Activated CD4-positive, alpha-beta T cell treated with anti-CD3 and anti-CD28 coated beads, Interleukin-2, amount 50 U/mL, for 24 hours (primary cell): ENCODE measurements at places on chromosomes 11 and 22.

- no peak for DNase-seq
Measured at GRCh38 chr11:11409224-11409623, 56.2 kb upstream of the CSNK2A3 start.

DNA sequence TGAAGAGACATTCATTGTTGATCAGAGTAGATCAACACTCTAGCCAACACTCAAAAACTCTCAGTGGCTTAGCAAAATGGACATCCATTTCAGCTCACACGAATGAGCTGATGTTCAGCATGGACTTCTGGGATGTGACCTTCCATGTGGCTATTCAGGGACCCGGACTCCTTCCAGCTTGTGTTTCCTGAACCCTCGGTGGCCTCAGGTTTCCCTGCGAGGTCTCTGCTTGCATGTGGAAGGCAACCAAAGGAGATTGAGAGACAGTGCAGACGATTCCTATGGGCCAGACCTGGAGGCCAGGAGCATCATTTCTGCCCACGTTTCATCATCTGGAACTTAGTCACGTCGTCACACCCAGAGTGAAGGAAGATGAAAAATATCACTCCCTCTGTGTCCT is 1137.4 kb downstream of the TBC1D22A start:
- DNase-seq: no peak

- DNase-seq: no peak
Measured at GRCh38 chr11:118000067-118000849, 14.1 kb downstream of the IL10RA start.

GRCh38 chr22:36339171-36340065 is 48.3 kb downstream of the MYH9 start:
- no peak for DNase-seq

DNA sequence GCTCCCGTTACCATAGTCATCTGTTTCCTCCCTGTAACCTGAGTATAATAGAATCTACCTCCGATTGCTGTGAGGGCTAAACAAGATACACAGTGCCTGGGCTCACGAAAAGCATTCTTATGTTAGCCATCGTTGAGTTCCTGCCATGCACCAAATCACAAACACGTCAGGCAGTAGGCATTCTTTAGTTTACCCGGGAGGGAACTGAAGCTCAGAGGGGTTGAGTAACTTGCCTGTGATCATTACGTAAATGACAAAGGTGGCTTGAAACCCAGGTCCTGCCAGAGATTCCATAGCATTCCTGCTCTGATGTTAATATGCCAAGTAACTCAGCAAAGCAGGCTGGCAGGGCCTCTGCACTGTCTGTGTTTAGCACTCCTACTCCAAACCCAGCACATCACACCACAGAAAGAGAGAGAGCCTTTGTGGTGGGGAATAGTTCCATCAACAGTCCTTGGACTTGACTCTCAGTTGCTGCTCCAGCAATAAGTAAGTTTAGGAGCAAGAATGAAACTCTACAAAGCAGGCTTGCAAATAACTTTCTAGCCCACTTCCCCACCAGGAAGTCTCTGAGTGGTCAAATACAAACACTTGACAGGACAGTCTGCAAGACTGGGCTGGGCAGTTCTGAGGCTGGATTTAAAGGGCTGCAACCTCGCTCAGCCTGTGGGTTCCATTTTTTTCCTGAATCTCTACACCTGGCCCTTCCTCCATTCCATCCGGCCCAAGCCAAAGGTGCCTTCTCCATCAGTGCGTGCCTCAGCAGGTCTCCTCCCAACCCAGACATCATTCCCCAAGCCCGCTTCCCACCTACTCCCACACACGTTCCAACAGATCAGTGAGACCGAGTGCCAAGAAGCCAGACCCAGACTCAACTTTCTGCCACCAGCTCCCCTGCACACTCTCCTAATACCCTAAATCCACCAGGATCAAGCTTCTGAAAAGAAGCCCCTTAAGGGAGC is 1.1 kb downstream of the SCN2B start:
- DNase-seq: no peak

GRCh38 chr22:41094041-41094593 is 1.7 kb downstream of the EP300 start:
- DNase-seq: no peak

DNA sequence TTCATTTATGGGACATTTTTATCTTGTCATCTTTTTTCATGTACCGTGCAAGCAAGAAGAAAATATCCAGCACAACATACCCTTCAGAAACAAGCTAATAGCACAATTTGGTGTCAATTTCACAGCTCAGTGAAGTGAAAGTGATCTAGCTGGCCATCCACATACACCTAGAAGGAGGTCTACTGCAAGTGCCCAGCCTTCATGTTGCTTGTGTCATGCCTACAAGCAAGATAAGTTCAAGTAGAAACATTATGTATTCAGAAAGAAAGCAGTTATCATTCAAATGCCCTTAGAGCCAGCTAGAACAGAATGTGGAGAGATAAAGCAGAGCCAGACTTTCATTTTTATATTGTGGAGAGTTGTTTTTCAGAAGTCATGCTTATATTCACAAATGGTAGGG is 325.7 kb upstream of the PITPNB start:
- DNase-seq: no peak

DNA sequence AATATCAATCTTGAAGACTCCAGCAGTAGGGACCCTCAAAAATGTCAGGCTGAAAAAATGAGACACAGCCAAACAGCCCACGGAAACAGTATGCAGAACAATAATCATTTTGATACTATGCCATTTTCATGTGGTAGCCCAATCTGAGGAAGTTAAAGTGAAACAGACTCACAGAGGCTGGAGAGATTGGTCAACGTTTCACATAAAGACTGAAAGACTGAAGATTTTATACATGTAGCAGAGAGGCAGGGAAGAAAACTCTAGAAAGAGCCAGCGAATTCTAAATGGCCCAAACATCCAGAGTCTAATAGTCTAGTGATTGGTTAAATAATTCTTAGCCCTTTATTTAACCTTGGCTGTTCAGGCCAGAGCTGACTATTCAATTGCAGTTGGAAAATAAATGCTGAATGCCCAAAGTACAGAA is 49.4 kb downstream of the MAML2 start:
- DNase-seq: no peak

GRCh38 chr11:115393950-115394349 is 110.3 kb downstream of the CADM1 start:
- no peak for DNase-seq

- DNase-seq: no peak
Measured at GRCh38 chr22:36081023-36081431, 52.4 kb upstream of the RBFOX2 start.

- DNase-seq: peak; percentile 12
Measured at GRCh38 chr11:130315354-130315970, 745 bp upstream of the ZBTB44 start.

DNA sequence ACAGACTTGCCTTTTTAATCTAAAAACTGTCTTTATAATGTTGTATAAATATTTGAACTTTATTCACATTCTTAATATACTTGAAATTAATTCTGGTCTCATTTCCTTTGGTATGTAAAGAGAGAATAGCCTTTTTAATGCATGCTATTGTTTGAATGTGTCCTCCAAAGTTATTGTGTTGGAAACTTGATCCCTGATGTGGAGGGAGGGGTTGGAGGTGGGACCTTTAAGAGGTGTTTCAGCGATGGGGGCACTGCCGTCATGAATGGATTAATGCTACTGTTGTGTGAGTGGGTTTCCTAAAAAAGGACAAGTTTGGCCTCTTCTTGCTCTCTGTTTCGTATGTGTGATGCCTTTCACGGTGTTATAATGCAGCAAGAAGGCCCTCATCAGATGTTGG is 131.7 kb downstream of the DDX10 start:
- no peak for DNase-seq

DNA sequence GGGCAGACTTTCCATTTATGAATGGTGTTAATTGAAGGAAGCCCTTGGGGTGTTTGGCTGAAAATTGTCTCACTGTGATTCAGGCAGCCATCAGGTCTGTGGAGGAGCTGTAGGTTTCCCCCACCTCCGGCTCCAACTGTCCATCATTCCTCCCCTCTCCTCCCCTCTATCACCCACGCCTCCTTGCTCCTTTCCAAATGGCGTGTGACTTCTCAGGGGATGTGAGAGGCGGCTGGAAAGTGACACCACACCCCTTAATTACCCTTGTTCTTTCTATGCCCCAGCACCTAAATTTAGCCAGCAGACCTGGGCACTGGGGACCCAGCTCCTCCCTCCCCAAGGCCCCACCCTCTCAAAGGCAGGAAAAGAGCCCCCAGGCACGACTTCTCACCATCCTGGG is 38.1 kb upstream of the SYT7 start:
- no peak for DNase-seq

GRCh38 chr11:69551963-69552362 is 70.5 kb downstream of the LINC01488 start:
- DNase-seq: no peak

- no peak for DNase-seq
Measured at GRCh38 chr11:7592711-7593110, 78.9 kb downstream of the PPFIBP2 start.

DNA sequence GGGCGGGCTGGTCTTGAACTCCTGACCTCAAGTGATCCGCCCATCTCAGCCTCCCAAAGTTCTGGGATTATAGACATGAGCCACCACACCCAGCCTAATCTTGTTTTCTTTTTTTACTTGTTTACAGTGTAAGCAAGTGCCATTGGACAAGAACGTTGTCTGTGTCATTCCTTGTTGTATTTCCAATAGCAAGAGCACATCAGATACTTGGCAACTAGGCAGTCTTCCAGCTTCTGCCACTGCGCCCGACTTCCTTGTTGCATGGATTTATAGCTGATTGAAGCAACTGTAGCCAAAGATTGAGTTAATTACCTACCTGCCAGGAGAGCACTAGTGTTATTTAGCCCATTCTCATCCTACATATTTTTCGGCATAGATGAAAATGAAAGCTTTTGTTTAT is 3.1 kb upstream of the SGSM3 start:
- no peak for DNase-seq

DNA sequence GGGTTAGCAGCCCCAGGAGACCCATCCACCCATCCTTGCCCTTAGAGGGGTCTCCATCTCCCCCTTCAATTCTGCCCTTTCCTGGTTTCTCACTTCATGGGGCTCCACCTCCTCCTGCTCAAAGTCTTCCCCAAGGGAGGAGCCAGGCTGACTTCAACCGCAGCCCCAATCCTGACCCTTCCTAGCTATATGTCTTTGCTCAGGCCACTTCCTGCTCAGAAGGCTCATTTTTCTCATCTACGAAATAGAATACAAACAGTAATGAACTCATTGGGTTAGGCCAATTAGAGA is 24.5 kb downstream of the POU2AF1 start:
- no peak for DNase-seq

DNA sequence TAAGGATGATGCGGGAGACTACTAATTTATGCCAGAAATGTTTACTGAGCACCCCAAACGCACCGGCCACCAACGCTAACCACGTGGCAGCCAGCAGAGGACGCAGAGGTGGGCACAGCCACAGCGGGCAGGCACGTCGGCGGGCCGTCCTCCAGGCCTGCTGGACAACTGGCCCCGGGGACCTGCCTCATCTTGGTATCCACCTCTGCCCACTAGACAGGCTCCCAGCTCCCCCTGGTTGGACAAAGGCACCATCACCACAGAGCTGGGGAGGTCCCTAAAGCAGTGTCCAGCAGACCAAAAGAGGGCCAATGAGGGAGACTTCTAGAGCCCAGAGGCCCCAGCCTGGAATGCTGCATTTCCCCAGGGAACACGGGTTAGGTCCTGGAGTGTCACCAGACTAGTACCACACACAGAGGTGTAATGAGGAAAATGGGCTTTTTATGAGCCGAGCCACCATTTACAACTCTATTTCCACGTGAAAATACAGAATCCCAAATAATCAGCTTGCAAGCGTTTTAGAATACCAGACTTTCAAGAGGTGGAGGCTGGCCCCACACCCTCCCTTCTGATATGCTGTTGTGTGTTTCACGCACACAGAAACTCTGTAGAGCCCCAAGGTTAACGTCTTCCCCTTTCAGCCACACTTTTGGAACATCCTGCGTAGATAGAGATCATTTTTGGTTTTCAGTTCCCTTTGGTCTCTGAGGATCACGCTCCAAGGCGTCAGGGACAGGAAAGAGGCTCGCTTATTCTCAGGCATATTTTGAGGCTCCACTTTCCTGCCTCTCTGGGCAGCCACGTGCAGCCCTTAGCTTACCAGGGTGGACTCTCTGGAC is 23.7 kb upstream of the BID start:
- DNase-seq: no peak

GRCh38 chr11:78691215-78691614 is 116.6 kb upstream of the NARS2 start:
- DNase-seq: no peak

GRCh38 chr11:29333993-29334775 is 682.6 kb downstream of the KCNA4 start:
- DNase-seq: no peak

- no peak for DNase-seq
Measured at GRCh38 chr11:130522284-130522961, 74.0 kb downstream of the ADAMTS15 start.

DNA sequence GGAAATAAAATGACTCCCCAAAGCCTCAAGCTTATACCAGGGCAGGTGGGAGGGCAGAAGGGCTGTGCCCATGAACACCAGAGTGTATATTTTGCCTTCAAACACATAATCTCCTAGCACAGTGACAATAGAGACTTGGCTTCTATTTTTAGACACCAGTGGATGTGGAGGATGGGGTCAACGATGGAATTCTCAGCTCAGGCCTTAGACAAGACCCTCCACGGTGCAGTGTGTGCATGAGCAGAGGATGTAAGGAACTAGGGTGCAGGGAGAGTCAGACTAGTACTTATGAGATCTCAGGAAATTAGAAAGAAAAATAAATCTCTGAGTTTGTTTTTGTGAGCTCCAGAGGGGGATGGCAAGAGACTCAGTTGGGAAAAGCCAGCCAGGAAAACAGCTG is 113.6 kb upstream of the CADM1 start:
- no peak for DNase-seq

- DNase-seq: no peak
Measured at GRCh38 chr11:66011239-66011784, 496 bp upstream of the CST6 start.

DNA sequence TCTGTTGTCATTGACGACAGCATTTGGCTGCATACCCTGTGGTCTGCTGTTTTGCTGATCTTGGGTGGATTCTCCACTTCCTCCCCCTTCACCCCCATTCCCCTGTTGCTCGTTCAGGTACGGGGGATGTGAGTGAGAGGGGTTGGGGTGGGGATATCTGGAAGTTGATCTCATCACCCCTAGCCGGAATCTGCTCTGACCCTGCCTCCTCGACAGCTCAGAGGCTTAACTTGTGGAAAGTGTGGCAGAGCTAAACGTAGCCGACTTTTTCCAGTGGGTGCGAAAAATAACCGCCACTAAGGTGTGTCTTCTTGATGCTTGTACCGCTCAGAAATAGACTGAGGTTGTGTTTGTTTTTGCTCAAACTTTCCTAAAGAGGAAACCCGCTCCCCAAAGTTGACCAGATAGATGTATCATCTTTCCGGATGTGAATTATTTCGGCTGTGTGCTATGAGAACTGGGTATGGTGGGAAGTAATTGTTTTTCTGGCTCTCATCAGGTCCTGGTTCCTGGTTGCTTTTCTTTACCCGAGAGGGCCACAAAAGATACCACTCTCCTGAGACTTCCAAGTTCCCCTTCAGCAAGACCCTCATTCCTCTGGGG is 6.6 kb downstream of the ZBTB16 start:
- no peak for DNase-seq
